ENCODE measurements at places on chromosomes 11 and 22. TPM values are rescaled to one million over a fixed set of nuclear protein-coding genes. Genes with fewer than 3 reads are reported as not detected.

The ROBO4 gene
- total RNA-seq = 9.7 TPM

The TMEM191C gene
- 6.4 TPM for total RNA-seq

DNA sequence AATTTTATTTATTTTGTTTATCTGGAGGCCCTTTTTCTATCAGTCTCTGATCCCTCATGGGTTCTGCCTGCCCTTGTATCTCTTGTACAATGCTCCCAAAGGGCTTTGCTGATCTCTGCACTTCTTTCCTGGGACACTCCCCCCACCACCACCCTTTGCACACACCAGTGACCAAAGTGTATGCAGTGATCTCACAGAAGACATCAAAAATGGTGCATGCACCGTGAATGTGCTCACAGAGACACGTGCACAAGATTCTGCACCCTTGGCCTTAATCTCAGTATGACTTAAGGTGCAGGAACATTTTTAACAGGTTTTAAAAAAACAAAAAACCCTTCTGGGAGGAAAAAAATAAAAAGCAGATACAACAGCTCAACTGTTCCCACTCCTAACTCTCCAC, 12.2 kb upstream of the ADSL start:
- H3K27ac ChIP-seq = no peak overlapping the region
- H3K36me3 ChIP-seq = no peaks in the 10 kb centered on the region
- DNase-seq = no peak

DNA sequence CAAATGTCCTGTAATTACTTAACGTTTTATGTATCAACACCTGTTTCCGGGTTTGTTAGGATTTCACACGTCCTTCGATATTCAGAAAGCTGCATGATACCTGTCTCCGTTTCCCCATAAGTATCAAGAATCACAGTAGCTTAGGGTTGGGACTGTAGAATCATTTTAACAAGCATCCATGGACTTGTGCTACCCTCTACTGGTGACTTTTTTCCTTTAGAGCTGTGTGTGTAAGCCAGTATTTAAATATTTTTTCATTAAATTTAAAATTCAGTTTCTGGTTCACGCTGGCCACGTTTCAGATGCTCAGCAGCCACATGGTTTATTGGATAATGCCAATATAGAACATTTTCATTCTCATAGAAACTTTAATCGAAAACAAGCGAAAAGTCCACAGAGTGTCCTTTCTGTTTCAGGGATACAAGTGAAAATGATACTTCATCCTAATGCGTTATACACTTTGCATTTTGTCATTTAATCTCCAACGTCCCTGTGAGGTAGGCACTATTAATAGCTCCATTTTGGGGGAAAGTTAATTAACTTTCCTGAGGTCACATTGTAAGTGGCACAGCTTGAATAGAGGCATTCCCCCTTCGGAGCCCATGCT, 61.5 kb upstream of the SLC25A18 start:
- no peaks in the 10 kb centered on the region for H3K36me3 ChIP-seq
- H3K27ac ChIP-seq = no peak overlapping the region
- peak; percentile 73 for DNase-seq
- H3K4me3 ChIP-seq = no peak overlapping the region

DNA sequence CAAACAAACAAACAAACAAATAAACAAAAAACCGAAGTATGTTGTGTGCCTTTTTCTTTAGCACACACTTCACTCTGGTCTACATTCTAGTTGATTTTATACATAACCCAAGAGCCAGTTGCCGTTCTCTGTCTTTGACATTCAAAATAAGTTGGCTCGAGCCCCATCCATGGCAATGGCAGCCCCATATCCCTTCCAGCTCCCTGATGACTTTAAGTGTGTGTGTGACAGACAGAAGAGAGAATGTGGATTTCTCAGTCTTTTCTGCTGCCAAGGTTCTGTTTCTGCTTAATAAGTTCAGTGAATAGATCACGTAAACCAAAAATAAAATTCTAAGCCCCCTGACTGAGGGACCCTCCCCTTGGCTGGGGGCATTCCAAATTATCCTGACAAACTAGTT, 100.6 kb upstream of the TENM4 start:
- H3K27ac ChIP-seq = no peak overlapping the region
- H3K27me3 ChIP-seq = peaks cover 17% of the 10 kb centered on the region
- no peak for DNase-seq

GRCh38 chr11:74283580-74284180, 27.8 kb downstream of the P4HA3 start:
- no peaks in the 10 kb centered on the region for H3K27me3 ChIP-seq
- no peak overlapping the region for H3K4me3 ChIP-seq
- no peaks in the 10 kb centered on the region for H3K36me3 ChIP-seq
- DNase-seq = peak; percentile 90

GRCh38 chr11:132610216-132610615, 922.1 kb downstream of the OPCML start:
- no peak overlapping the region for H3K27ac ChIP-seq
- no peaks in the 10 kb centered on the region for H3K27me3 ChIP-seq
- no peaks in the 10 kb centered on the region for H3K36me3 ChIP-seq
- no peaks in the 10 kb centered on the region for H3K4me1 ChIP-seq
- no peak overlapping the region for H3K4me3 ChIP-seq

GRCh38 chr11:66421492-66422205, 814 bp downstream of the NPAS4 start:
- H3K27me3 ChIP-seq = peaks cover 17% of the 10 kb centered on the region
- H3K4me1 ChIP-seq = peaks cover 12% of the 10 kb centered on the region
- H3K36me3 ChIP-seq = no peaks in the 10 kb centered on the region
- DNase-seq = peak; percentile 93
- no peak overlapping the region for H3K4me3 ChIP-seq
